ENCODE measurements at places on chromosomes 3 and 15.

DNA sequence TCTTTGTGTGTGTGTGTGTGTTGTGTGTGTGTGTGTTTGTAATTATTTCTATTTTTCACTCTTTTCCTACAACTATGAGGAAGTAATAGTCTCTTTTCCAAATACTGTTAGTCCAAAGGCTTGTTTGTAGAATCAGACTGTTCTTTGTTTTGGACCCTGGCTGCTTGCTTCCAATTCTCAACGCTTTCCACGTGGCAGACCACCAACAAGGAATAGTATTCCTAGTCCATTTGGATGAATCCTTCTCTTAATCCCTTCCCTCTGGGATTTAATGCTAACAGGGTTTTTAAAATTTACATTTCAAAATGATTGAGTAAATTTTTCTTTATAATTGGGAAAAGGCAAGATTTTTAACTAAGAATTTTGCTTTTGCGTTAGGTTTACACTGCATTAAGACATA is 62.7 kb downstream of the ADAMTSL3 start:
- no peak overlapping the region for H3K4me3 ChIP-seq
- no peak overlapping the region for H3K27ac ChIP-seq
- H3K4me1 ChIP-seq: peaks cover 22% of the 10 kb centered on the region
- no peak for DNase-seq
- no peaks in the 10 kb centered on the region for H3K27me3 ChIP-seq

GRCh38 chr15:40871749-40872617 is 2.1 kb downstream of the RHOV start:
- H3K4me1 ChIP-seq: peaks cover 4% of the 10 kb centered on the region
- H3K36me3 ChIP-seq: no peaks in the 10 kb centered on the region
- no peak overlapping the region for H3K27ac ChIP-seq

GRCh38 chr3:63967675-63968611 is 55.4 kb downstream of the PSMD6 start:
- peak; percentile 18 for DNase-seq
- H3K4me1 ChIP-seq: peaks cover 64% of the 10 kb centered on the region
- H3K4me3 ChIP-seq: no peak overlapping the region
- H3K27ac ChIP-seq: peak overlapping the region; percentile 18

GRCh38 chr3:54713455-54713854 is 214.4 kb downstream of the LRTM1 start:
- peaks cover 16% of the 10 kb centered on the region for H3K4me1 ChIP-seq
- H3K27me3 ChIP-seq: no peaks in the 10 kb centered on the region
- peak overlapping the region; percentile 52 for H3K27ac ChIP-seq
- H3K4me3 ChIP-seq: no peak overlapping the region

GRCh38 chr15:58361273-58361759 is 70.5 kb upstream of the LIPC start:
- H3K4me1 ChIP-seq: no peaks in the 10 kb centered on the region
- H3K27me3 ChIP-seq: no peaks in the 10 kb centered on the region
- no peak overlapping the region for H3K4me3 ChIP-seq
- H3K36me3 ChIP-seq: no peaks in the 10 kb centered on the region
- no peak overlapping the region for H3K27ac ChIP-seq
